ENCODE measurements at places on chromosomes 4 and X.

DNA sequence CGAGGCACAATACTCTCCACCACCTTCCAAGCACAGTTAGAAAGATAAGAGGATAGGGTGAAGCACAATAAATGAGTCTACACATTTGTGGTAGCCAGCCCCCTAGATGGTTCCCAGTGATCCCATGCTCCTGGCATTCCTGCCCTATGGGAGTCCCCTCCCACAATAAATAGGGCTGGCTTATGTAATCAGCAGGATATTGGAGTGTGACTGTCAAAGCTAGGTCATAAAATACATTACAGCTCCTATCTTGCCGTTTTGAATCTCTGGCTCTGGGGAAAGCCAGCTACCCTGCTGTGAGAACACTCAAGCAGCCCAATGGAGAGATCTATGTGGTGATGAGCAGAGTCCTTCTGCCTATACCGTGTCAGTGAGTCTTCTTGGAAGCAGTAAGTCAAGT lies 198.7 kb upstream of the NOCT start:
- no peak for DNase-seq

DNA sequence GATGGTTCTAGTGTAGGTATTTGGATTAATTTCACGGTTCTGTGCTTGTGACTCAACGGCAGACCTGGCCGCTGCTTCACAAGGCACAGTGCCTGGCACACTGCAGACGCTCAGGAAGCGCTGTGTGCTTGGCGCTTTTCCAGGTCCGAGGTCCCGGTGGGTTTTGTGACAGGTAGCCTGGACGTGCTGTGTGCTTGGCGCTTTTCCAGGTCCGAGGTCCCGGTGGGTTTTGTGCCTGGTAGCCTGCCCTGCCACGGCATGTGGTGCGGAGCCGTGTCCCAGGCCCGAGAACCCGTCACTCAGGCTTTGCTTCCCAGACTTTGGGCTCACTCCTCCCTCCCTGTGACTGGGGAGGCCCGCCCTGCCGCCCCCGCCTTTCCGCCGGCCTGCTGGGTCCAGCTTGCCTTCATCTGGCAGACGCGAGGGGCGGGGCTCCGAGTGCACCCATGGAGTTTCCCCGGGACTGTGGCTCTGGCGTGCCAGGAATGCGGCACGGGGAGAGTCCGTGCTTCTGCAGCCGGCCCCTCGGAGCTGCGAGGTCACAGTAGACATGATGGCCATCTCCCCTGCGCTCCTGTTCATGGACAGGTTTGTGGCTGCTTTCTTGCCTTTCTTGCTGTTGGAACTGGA lies 44.2 kb downstream of the TBC1D14 start:
- DNase-seq = no peak

DNA sequence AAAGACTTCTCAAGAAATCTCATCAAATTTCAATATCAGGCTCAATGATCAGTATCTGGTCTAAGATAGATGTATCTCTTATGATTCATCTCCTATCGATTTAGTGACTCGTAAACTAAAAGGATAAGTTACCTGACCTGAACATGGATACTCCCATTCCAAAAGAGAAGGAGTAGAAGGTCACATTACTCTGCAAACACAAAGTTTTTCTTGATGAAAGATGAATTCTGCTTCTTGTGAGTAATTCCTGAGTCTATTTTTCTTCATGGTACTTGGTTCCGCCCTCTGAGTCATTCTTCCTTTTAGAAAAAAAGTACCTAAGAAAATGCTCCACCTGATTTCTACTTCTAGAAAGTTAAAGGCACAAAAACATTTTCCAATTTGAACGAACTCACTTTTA lies 223.1 kb upstream of the SLIT2 start:
- no peak for DNase-seq

GRCh38 chr4:112855058-112855457 lies 194.4 kb upstream of the ANK2 start:
- peak; percentile 66 for DNase-seq

GRCh38 chrX:1178580-1179057 lies 33.8 kb downstream of the CRLF2 start:
- DNase-seq = no peak

DNA sequence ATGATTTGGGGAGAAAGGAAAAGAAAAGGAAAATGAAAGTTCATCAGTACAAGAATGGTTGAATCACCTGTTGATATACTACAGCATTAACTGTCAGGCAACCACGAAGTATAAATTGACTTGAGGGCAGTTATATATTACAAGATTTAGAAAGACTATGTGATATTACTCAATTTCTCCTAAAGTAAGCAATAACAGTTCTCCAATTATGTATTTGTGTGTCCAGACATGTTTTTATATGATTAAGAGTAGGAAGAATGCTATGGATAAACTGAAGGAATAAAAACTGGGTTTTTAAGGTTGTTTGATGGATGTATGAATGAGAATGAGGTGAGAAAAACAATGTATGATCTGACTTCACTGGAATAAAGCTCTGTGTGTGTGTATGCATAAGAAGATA lies 2234.4 kb downstream of the ARAP2 start:
- no peak for DNase-seq

DNA sequence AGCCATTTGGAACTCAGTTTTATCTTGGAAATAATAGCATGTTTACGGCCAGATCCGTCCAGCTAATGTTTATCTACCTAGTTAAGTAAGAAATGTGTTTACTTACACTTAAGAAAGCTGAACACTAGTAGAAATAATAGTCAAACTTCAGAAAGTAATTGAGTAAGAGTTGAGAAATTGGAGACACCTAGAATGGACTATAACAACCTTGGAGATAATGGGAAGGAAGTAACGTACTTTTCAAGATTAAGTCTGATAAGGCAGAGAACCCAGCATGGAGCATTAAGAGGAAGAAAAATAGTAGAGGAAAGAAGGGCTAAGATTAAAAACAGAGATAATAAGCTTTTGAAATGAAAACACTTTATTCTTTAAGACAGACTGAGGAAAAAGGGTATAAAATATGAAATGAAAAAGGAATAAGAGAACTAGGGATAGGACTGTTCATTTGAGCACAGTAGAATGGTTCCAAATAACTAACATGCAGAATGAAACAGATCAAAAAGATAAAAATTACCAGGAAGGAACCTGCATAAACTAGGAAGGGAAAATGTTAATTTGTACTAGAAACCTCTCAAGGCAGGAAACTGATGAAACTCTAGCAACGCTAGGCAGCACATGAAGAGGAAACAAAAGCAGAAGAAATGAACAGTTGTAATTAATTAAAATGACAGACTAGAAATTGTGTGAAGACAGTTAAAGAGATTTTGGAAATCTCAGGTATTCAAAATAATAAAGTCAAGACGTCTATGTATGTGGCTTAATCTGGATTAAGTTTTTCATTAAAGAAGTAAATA lies 71.7 kb downstream of the FBXW7 start:
- DNase-seq = no peak

GRCh38 chr4:61817071-61817470 lies 616.9 kb downstream of the ADGRL3 start:
- DNase-seq = no peak

DNA sequence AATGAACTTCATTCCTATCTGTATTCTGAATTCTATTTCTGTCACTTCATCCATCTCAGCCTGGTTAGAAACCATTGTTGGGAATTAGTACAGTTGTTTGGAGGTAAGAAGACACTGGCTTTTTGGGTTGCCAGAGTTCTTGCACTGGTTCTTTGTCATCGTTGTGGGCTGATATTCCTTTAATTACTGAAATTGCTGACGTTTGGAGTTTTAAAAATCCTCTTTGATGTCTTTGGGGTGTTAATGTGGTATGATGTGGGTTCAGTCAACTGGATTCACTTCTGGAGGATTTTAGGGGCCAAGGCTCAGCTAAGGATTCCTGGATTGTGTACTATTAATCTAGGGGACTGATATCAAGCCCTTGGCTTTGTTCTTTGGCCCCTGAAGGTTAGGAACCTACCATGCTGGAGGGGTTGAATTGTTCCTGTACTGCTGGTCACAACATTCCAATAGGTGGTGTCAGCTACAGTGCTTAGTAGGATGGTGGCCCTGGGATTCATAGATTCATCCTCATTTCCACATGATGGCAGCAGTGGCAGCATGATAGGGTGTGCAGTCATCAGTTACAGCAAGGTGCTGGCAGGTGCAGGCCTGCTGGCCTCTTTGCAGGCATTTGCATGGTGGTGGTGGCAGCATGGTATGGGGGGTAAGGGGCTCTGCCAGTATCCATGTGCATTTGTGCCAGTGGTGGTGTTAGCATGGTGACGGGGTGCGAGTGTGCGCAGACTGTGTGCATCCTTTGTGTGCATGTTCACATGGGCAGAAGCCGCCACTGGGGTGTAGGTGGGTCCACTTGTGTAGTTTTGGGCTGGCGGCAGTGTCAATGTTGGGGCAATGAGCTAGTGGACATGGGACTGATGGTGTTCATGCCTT lies 301.3 kb downstream of the TEX13C start:
- no peak for DNase-seq

- no peak for DNase-seq
Observed at GRCh38 chrX:46208225-46208854, 336.9 kb downstream of the ZNF674 start.

DNA sequence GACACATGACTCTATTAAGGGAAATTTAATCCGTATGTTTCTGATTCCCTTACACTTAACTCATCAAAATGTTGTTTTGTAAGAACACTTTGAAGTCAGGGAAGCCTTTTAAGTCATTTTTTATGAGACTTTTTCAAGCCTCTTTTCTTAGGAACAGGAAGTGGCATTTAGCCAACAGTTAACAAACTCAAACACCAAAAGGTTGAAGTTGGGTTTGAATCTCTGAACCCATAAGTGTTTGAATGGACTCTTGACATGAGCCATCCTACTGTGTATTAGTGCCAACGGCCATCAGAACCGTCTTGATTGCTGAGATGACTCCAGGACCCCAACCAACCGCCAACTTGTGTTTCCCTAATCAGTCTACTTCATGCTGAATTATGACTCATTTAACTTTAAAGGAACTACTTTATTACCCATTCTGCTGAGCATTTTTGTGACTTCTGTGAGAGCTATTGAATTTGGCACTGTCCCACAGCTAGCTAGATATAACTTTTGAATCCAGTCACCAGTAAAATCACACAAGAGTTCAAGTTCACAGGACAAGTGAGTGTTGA lies 209.1 kb upstream of the FAT1 start:
- no peak for DNase-seq

DNA sequence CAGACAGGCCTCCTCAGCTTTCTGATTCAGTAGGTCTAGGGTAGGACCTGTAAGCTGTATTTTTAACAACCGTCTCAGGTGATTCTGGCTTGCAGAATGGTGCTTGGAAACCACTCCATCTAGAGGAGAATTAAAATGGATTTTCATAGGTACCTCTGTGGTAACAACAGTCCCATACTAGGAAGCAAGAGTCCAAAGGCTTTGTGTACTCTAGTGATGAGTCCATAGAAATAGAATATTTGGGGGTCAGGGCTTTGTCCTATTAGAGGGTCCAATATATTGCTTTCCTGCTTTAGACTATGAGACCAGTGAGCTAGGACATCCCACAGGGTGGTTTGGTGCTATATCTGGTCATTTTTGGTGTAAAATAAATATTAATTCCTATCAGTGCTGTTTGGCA lies 242.0 kb downstream of the SCFD2 start:
- DNase-seq = no peak

DNA sequence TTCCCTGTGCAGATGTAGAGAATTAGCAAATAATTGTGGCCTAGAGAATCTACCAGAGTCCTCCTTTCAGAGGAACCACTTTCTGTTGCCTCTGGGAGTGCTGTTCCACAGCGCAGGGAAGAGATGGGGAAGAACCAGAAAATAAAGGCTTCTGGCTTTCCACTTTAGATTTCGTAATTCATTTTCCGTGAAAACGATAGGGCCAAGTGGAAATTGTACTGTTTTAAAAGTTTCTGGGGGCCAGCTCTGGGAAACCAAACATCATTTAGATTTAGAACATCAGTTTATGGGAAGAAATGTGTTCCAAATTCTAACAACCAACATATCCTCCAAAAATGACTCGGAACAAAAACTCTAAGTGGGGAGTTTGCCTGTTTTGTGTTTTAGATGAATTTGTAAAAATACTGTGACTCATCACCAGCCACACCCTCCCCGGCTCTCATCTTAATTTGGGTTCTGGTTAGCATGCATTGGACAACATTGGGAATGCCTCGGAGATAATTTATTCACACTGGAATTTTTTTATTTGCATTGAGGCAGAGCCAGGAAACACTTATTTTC lies 65.2 kb upstream of the LNX1 start:
- no peak for DNase-seq

DNA sequence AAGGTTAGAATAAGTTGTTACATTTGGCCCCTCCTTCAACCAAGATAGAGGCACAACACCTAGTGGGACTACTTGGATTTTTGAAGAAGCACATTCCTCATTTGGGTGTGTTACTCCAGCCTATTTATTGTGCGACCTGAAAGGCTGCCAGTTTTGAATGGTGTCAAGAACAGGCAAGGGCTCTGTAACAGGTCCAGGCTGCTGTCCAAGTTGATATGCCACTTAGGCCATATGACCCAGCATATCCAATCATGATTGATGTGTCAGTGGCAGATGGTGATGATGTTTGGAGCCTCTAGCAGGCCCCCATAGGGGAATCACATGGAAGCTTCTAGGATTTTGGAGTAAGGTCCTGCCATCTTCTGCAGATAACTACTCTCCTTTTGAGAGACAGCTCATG lies 35.5 kb upstream of the UGT2B4 start:
- DNase-seq = no peak

DNA sequence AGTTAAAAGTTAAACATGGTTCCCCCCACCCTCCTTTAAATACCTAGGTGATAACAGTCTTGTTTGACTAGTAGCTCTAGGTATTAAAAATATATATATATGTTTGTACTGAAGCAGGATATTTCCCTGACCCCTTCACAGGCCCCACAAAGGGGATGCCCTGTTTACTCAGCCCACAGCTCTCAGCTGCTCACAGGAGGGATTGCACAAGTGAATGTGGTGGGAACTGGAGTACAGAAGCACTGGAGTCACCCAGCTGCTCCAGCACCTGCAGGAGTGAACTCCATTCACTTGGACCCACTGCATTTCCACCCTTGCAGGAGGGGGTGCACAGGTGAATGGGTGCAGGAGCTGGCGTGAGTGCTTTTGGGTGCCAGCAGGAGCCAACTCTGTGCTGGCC lies 99.3 kb upstream of the TLR3 start:
- no peak for DNase-seq

DNA sequence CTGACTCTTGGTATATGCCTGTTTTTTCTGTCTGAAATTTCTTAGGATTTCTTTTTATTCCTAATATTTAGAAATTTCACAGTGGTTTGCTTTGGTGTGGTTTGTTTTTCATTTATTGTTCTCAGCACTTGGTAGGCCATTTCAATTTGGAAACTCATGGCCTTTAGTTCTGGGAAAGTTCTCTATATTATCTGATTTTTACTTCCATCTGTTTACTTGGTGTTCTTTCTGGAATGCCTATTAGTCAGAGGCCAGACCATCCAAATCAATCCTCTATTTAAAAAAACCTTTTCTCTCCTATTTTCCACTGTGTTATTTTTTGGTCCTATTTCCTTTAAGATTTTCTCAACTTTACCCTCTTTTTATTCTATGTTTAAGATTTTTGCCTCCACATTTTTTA lies 188.1 kb upstream of the SFRP2 start:
- no peak for DNase-seq

GRCh38 chr4:38292529-38292928 lies 332.3 kb downstream of the PTTG2 start:
- DNase-seq = no peak

GRCh38 chr4:109266891-109267290 lies 35.6 kb downstream of the COL25A1 start:
- no peak for DNase-seq
